ENCODE measurements at places on chromosomes 3 and 15.

DNA sequence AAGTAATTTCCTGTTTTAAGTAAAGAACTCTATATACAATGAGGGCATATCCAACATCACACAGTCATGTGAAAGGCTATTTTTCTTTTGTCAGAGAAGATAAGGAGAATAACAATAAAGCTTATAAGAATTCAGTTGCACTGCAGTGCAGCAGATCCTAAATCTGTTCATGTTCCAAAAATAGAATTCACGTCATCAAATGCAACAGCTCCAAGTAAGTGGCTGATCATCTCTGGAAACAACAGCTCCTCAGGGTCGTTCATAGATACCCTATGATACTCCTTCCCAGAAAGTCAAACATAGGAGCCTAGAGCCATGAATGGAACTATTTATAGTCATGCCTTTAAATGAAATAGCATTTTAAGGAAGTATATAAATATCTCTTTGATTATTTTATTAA is 100.2 kb downstream of the FMN1 start:
- DNase-seq = peak; percentile 76

DNA sequence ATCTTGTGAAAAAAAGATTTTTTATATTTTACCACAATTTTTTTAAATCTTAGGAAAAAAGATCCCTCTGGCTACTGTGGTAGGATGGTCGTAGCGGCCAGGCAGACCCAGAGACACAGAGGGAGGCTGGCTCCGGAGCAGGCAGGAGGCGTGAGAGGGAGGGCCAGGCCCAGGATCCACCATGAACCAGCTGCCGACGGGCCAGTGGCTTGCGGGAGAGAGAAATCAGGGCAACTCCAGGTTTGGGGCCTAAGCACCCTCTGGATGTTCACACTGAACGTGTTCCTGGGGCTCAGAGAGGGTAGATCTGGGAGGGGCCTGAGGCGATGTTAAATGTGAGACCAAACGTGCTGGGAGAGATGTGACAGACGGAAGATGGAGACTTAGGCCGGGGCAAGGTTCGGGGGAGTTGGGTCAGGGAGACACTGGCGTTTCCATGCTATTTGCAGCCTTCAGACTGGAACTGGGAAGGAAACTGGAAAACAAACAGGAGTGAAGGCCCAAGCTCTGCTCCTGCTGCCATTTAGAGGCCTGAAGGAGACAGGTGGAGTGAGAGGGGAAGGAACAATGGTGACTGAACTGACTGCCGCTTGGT is 1.6 kb upstream of the VILL start:
- no peak for DNase-seq

GRCh38 chr15:52558196-52558595 is 10.6 kb downstream of the ARPP19 start:
- DNase-seq = peak; percentile 50

GRCh38 chr15:38872732-38873131 is 308.1 kb upstream of the RASGRP1 start:
- DNase-seq = no peak

DNA sequence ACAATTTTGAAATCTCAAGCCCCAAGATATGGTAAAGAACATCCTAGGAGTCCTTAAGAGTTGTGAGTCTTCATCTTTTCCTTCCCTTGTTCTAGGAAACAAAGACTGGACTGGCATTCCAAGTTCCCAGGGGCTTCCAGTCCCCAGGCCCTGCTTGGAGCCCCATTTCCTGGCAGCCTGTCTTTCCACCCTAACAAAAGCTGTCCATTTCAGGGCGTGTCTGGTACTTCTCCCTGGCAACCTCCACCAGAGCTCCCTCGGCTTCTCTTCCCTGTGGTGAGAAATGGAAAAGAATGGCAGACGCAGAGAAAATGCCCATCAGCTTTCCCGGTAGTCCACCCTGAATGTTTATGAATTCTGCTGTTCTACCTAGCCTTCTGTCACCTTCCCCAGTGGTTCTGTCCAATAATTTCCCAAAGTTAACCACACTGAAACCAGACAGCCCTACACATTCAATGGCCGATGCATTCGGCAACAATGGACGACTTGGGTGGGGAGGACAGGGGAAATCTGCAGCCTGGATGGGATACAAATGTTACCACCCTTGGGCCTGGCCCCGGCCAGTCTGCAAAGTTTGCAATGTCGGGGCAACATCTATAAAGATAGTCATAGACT is 6.8 kb downstream of the RAB6B start:
- DNase-seq = peak; percentile 17

DNA sequence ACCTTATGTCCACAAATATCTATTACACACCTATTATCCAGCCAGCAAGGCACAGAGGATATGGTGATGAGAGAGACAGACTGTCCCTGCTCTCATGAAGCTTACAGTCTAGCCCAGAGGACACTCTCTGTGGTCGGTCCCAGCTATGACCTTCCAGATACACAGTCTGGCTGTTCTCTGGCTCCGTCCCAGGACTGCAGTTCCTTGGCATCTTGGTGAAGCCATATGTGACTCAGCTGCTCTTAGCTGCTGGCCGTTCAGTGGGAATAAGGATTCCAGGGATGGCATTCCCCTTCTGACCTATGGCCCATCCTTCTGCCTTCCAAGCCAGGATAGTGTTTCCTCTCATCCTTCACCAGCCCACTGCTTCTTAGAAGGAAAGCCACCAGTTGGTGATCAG is 30.8 kb downstream of the MEX3B start:
- no peak for DNase-seq

DNA sequence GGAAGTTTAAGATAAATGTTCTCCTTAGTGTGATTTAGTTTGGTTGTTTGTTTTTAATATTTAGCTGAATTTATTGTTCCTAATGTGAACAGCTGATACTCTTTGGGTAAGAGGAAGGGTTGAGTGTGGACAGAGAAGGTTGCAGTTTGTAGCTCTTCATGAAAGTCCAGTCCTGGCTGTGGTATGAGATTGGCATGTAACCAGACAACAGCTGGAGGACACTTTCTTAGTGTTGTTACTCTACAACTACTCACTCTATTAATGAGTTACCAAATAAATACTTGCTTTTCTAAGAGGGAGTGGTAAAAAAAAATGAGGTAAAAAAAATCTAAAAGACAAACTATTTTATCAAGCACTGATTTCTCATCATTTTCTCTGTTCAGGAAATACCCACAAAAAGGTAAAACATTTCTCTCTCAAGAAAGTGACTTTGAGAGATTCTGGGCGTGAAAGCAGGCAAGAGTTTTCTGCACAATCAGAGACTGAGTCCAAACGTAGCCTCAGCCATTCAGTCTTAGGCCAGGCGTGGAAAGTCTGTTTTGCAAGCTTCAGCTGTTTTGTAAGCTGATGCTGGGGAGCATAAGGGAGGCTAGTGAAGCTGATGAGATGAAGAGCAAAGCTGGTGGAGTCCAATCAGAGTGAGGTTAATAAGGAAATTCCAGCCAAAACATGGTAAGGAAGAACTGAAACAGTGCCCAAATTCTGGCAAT is 138.5 kb upstream of the ARPP21 start:
- DNase-seq = no peak

- no peak for DNase-seq
These were observed 7.3 kb upstream of the EHD4 start for GRCh38 chr15:41979493-41980266.

GRCh38 chr15:44769521-44769920 is 33.2 kb downstream of the TRIM69 start:
- DNase-seq = no peak

DNA sequence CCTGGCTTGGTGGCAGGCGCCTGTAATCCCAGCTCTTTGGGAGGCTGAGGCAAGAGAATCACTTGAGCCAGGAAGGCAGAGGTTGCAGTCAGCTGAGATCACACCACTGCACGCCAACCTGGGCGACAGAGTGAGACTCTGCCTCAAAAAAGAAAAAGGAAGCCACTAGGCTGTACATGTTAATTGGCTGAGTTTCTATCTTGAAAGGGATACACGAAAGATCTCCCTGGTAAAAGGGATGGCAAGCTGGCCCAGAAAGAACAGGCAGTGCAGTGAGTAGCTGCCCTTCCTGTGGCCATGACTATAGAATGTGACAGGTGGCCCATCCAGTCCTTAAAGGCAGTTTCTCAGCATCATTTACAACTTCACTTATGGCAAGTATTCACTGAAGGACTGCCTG is 12.3 kb downstream of the LRIG1 start:
- DNase-seq = no peak

- DNase-seq = no peak
These were observed 679.0 kb upstream of the DPPA4 start for GRCh38 chr3:110016235-110016815.

- no peak for DNase-seq
These were observed 304.5 kb upstream of the GPR149 start for GRCh38 chr3:154734468-154734867.

GRCh38 chr15:69958496-69959084 is 139.1 kb downstream of the TLE3 start:
- peak; percentile 62 for DNase-seq

DNA sequence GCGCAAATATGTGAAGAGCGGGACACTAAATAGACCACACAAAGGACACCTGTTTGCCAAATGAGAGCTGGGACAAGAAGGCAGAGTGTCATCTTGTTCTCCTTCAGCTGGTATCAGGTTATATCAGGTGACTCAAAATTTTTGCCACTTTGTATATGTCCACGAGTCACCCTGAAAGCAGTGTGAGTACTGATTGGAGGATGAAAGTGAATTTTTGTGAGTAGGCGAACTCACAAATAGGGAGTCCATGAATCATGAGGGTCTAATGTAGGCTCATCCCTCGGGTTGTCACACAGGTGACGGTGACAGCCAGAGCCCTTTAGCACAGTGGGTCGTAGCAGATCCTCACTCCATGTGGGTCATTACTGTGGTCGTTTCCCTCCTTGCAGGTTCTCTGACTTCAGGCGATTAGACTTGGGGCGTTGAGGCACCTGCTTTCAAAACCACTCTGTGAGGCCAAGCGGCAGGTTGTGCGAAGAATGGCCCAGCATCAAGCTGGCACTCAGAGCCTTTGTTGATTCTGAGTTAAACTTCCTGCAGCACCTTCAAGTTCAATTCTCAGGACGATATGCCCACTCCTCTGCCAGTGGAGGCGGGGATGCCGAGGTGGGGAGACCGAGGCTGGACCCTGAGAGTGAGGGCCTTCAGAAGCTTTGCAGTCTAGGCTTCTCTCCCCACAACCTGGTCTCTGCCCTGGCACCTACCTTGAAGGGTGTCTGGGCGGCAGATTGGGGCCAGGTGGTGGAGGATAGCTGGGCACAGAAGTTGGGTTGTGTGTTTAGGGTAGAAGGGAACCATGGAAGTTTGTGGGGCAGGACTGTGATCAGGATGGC is 173.8 kb downstream of the SMAD6 start:
- no peak for DNase-seq

DNA sequence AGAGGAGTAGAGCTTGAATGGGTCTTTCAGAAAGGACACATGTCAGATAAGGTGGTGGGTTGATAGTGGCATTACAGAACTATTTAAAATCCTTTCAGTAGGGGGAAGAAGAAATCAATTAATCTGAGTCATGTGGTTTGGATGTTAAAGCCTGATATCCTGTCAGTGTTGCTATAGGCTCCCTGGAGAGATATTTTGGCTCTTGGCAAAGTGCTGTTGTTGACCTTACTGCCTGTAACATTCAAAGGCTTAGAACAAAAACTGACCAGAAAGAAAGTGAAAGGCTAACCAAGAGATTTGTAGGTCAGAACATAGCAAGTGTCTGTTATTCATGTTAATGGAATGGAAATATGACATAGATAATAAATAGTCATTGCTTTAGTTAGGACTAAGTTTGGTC is 552.9 kb downstream of the DIPK2A start:
- DNase-seq = no peak

DNA sequence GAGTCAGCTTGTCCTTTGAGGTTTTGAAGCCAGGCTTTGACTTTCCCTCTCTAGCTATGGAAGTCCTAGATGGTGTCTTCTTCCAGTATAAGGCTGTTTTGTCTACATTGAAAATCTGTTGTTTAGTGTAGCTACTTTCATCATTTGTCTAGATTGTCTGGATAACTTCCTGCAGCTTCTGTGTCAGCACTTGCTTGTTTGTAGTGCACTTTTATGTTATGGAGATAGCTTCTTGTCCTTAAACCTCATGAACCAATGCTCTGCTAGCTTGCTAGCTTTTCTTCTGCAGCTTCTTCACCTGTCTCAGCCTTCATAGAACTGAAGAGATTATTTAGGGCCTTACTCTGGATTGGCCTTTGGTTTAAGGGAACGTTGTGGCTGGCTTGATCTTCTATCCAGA is 43.8 kb downstream of the AKAP13 start:
- no peak for DNase-seq

GRCh38 chr3:72427624-72428023 is 420.6 kb downstream of the SHQ1 start:
- no peak for DNase-seq

DNA sequence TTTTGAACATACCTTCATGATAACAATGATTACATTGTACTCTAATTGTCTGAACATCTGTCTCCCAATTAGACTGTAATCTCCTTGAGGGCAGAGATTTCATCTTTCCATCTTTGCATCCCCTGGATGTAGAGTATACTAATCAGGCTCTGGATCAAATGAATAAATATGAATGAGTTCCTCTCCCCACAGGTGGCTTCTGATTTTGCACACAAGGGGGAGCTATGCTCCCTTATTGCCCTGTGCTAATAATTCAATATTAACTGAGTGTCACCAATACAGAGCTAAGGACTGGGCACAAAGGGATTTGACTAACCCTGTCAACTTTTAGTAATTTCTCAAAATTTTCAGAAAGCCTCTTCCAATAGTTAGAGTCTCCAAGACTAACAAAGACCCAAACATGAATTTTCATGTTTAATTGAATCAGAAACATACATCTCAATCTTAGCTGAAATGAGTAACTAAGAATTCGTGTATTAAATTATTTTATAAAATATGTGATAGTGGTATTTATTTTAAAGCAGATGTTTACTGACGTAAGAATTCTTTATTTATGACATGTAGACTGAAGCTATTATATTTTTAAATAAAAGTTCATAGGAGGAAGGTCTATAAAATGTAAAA is 3.0 kb downstream of the DUOXA1 start:
- peak; percentile 62 for DNase-seq

DNA sequence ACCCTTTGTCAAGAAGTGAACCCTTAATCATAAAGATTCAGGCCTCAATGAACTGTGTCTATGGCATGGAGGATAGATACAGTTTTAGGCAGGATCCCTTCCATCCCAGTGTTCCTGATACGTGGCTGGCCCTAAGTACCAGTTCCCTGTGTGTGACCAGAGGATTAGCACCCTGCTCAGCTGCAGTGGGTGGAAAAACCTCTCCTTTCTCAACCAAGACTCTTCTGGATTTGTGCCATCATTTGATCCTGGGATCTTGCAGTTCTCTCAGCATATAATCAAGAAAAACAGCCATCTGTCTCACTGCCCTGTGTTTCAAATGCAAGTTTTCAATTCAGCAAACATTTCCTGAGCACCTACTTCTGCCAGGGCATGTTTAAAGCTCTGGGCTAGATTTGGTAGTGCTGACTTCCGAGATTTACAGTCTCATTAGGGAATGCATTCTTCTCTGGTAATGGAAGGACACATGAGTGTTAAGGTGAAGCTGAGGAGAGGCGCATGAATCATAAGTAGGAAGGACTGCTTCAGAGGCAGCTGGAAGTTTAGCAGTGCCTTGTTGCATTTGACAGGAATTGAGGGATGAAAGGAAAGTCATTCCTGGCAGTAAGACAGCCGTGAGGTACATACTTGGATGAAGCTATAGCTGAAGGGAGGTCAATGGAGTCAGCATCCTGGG is 388.3 kb downstream of the MFSD1 start:
- DNase-seq = no peak

- DNase-seq = no peak
These were observed 3.1 kb downstream of the CCDC33 start for GRCh38 chr15:74239051-74239705.

All from SK-MEL-5 (cell line).